Epithelial cell of alveolus of lung (primary cell): ENCODE measurements at places on chromosomes 1 and 21. TPM values are rescaled to one million over a fixed set of nuclear protein-coding genes. Genes with fewer than 3 reads are reported as not detected.

Gene MSH4
- total RNA-seq = not detected in 2 replicates

Gene TSACC
- 0.65 TPM in 1 of 2 replicates, not detected in the other for total RNA-seq

Gene DCDC2B
- total RNA-seq = not detected in 2 replicates

Gene AIM2
- total RNA-seq = 0.13 TPM in 1 of 2 replicates, not detected in the other

Gene NCSTN
- total RNA-seq = 76.6 and 91.3 TPM in 2 replicates
